Renal cortex interstitium (tissue), 15 donors: ENCODE measurements at places on chromosomes 5 and 9.

GRCh38 chr5:125582352-125582751, 835.9 kb upstream of the ZNF608 start:
- no peak for DNase-seq

DNA sequence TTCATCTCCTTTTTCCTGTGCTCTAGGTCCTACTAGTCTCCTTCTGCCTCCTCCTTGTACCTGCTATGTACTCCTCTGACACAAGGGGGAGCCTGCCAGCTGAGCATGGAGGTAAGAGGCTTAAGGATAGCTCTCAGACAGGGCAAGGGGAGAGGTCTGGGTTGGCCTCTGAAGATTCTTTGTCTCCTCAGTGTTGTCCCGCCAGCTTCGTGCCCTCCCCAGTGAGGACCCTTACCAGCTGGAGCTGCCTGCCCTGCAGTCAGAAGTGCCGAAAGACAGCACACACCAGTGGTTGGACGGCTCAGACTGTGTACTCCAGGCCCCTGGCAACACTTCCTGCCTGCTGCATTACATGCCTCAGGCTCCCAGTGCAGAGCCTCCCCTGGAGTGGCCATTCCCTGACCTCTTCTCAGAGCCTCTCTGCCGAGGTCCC, 3.8 kb downstream of the CREB3 start:
- DNase-seq = no peak

- no peak for DNase-seq
Observed at GRCh38 chr9:18422296-18423036, 51.5 kb upstream of the ADAMTSL1 start.

- peak; percentile 58 for DNase-seq
Observed at GRCh38 chr9:107422189-107423185, 67.1 kb downstream of the KLF4 start.

GRCh38 chr5:1637639-1638481, 114.1 kb upstream of the LPCAT1 start:
- DNase-seq = no peak

DNA sequence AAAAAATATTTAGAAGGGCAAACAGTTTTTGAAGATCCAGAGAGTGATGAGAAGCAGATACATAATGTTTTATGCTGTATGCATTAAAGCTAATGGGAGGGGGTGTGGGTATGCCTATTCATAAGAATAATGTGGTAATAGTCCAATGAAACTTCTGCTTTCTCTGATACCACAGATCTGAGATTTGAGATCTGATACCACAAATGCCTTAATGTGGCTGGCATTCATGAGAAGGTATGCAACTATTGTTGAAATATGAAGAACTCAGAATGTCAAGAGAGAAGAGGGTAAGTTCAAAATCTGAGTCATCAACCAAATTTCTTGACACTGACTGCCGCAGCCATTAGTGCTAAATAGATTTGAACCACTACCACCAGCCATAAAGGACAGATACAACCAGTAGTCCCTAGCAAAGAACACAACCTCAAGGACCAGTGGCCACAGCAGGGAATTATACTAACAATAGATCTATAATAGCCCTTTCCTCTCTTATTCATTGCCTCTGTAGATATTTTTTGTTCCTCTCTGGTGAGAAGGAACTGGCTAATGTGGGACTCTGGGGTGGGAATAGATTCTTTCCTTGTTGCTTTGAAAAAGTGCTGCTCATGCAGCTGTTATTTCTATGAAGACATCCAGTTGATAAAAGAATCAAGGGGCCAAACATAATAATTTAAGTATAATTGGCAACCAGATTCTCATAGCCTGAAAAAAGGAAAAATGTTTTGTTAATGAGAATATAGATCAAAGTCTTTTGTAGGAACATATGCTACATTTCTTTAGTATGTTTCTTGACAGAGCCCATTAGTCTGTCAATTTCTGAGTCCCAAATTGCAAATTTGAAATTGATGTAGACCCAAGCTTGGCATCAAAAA, 256.5 kb upstream of the ZNF608 start:
- DNase-seq = no peak

DNA sequence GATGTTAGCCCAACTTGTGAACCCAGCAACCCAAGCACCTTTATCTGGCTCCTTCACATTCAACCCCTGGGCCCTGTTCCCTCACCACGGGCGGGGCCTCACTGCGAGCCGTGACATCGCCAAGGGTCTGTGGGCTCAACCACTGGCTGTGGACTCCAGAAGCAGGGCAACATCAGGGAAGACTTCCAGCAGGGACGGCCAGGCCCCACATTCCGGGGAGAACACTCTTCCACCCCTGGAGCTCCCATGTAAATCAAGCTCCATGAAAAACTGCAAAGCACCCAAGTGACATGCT, 175.3 kb downstream of the ERCC6L2 start:
- no peak for DNase-seq

GRCh38 chr5:96195123-96195522, 233.5 kb upstream of the ELL2 start:
- no peak for DNase-seq

DNA sequence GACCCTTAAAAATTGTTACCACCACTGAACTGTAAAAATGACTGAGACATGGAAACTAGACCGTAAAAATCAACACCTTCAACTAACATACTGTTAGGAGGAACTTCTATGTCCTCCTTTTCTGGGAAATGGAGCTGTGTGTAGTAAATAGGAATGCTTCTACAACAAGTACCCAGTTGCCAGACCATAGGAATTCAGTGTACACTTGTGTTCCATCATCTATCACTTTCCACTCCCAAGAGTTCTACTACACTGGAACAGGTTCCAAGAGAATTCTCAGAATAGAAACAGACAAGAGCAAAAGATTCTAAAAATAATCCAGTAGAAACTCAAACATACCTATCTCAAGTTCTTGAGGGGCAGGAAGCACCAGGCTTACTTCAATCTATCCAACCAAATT, 23.6 kb downstream of the UBAP2 start:
- no peak for DNase-seq

DNA sequence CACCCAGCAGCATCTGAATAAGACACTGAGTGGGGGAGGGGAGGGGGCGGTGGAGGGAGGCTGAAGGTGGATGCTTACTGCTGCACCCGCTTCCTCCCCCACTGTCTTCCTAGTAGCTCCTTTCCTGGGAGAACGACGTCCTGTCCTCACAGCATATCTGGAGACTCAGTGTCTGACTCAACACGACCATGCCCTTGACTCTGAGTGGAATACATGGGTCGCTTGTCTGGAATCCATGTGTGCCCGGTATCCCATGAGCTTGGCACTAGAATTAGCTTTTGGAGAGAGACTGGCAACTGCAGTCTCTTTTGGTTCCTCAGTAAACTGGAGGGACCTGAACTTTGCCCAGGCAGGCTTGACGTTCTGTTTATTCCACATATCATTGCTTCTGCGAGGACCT, 125.4 kb upstream of the FAM120A start:
- DNase-seq = no peak

DNA sequence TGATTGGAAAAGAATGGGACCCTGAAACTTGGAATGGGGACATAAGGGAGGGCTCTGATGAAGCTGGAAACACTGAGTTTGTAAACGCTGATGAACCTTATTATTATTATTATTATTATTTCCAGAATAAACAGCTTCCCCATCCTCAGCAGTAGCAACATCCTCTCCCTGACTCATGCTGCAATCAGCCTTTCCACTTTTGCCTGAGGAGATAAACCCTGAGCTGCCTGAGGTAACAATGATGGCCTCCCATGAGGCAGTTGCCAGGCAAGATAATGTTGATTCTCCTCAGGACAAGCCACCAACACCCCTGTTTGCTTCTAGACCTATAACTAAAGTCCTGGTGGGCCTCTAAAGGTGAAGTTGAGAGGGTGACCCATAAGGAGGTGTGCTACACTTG, 139.2 kb upstream of the ATP10B start:
- DNase-seq = no peak

DNA sequence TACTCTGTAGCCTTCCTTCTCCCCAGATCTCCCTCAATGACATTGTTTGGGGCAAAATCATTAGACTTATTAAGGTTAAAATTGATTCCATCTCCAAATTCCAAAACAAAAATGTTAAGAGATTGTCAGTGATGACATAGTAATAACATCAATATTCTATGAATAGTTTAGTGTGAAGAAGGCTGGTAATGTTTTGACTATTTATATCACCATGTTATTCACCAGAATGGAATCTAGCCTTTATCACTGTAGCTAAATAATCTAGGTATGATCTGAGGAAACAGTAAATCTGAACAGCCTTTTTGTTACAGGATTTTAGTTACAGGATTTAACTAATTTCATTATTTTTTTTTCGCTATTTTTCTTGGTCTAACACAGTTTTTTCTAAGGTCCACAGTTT, 929 bp upstream of the PLPP6 start:
- DNase-seq = no peak

DNA sequence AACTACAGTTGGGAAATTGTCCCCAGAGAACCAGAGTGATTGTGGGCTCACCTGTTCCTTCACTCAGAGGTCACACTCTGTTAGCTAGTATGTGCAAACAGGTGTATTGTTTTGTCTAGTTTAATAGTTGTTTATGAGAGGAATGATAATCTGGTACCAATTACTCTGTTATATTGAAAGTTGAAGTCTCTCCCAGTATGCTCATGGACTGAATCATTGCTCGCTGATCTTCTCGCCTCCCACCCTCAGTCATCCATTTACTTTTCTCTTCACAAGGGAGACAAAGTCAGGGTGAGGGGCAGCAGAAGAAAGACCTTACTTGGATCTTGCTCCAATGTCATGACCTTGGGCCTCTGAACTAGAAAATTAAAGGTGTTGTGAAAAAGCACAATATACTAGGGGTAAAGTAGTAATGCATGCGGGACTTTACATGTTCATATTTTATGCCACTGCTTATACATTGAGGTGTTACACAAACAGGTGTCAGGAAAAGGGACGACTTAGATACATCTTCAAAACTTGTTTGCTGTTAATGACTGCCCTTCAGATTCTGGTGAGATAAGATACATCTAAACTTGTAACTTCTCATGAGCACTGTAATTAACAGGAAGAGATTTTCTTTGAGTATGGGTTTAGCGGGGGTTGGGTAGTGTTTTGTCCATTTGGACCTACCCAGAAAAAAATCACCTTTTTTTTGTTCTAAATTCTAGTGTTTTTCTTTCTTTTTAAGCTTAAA, 36.9 kb downstream of the LNPEP start:
- no peak for DNase-seq

DNA sequence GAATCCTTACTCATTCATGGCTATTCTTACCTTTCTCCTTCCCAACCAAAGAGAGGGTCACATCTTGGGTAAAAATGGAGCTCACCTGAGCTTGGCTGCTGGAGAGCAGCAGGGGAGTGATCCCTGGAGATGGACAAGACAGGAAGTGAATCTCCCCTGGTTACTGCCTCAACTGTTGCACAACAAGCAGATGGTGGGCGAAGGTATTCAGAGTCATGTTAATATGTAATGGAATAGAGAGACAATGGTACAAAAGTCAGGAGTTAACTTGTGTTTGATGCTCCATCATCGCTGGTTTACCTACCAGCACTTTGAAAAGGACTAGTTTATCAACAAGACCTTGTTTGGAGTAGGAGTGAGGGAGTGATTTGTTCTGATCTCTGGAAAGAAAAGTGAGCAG, 13.0 kb upstream of the PLPP1 start:
- no peak for DNase-seq

GRCh38 chr9:136808075-136808805, 492 bp downstream of the RABL6 start:
- DNase-seq = no peak

DNA sequence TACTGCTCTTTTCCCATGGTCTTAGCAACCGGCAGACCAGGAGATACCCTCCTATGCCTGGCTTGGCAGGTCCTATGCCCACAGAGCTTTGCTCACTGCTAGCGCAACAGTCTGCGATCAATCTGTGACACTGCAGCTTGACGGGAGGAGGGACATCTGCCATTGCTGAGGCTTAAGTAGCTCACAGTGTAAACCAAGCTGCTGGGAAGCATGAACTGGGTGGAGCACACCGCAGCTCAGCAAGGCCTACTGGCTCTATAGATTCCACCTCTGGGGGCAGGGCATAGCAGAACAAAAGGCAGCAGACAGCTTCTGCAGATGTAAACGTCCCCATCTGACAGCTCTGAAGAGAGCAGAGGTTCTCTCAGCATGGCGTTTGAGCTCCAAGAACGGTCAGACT, 40.4 kb downstream of the MCTP1 start:
- DNase-seq = no peak

DNA sequence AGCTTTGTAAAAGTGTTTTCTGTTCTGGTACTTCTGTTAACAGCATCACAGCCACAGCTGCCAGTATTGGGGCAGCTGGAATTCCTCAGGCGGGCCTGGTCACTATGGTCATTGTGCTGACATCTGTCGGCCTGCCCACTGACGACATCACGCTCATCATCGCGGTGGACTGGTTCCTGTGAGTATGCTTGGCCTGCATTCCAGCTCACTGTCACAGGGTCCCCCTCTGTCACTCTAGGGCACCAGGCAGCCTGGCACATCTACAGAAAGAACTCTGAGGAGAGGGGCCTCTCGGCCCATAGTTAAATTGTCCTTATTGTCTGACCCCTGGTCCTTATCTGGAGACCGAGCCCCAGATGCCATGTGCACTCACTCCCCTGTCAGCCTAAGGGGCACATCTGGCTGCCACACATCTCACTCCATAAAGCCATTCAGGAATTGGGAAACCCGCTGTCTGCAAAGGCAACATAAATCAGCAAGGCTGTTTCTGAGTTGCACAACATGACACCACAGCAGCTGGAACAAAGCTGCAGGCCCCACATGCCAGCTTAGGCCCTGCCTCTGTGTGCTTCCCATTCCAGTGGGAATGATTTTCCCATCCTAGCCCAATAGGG, 77.5 kb downstream of the SLC1A3 start:
- no peak for DNase-seq

- no peak for DNase-seq
Observed at GRCh38 chr9:73095425-73095824, 56.2 kb upstream of the ANXA1 start.

DNA sequence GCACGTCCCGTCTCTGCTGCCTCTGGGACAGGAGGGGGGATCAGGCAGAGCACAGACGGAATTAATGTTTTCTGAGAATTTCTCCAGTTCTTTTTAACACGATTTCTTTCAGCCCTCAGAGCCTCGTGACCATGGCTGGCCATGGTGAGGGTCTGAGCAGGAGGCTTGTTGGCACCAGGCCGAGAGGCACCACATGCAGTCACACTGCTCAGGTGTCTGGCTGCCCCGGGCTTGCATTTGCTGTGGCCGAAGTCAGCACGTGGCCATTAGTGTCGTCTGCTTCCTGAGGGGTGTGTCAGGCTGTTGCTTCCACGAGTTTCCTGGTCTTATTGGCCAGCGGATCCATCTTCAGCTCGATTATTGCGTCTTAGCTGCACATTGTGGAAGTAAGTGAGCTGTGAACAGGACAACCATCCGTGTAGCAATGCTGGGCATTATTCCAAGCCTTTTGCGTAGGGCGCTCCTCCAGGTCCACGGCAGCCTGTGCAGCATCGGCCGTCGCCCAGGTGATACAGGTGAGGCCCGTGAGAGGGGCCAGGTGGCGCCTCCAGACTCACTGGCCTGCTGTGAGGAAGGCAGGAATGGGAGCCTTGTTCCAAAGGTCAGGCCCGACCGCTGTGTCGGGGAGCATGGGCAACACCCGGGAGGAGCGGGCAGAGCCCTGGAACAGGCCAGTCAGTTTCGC, 114.2 kb upstream of the CACNA1B start:
- DNase-seq = no peak
